Fibroblast of skin of left quadriceps (primary cell): ENCODE measurements at places on chromosomes 4 and X.

- DNase-seq = no peak
These were observed 192.8 kb downstream of the SMIM20 start for GRCh38 chr4:26106776-26107175.

- DNase-seq = peak; percentile 12
These were observed 236.1 kb upstream of the EDNRA start for GRCh38 chr4:147244786-147245185.

DNA sequence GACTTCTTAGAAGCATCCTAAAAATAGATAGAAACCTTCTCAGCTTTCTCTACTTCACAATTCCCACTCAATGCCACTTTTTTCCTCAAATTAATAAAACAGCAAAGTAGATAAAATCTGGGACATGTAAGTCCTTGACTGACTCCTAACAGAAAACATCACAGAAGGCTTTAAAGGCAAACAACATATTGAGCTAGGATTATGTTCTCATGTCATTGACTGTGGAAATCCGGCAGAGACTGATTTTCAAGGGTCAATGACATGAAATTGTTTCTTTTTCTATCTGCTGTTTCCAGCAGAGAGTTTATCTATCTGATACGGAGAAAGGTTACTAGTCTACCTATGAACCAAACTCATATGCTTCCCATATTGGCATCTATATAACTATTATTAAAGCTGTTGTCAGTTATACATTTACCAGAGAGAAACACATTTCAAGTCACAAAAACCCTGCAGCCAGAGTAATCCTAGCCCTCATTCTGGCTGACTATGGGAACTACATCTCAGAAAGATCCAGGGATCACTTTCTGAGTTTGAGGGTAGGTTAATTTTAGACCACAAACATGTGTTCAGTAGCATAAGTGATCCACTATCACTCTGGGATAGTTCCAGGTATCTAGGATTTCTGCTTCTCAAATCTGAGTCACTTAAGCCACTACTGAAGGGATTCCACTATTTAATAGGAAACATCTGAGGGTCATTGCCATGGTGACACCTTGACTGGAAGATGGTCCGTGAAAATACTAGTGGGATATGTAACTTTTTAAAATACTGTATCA is 147.6 kb downstream of the PPP3CA start:
- peak; percentile 34 for DNase-seq

GRCh38 chr4:153018031-153018430 is 81.9 kb downstream of the FHDC1 start:
- no peak for DNase-seq

- DNase-seq = no peak
These were observed 888.2 kb downstream of the RAB28 start for GRCh38 chr4:12595986-12596385.

DNA sequence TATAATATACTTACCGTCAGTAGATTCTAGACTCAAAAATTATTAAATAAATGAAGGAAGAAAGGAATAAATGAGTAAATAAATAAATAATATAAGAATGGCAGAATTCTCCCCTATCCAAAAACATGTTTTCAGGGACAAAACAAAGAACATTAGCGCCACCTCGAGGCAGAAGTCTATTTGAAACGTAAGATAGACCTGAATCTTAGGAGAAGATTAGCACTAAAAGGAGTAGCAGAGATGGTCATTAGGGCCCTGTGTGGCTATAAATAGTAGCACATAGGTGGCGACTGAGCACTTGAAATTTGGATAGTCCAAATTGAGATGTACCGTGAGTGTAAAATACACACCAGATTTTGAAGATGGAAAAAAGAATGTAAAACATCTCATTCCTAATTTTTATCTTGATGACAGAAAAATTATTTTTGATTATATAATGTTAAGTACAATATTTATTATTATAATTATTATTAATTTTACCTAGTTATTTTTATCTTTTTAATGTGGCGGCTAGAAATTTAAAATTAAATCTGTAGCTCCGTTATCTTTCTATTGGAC is 24.3 kb upstream of the SRD5A3 start:
- peak; percentile 48 for DNase-seq

DNA sequence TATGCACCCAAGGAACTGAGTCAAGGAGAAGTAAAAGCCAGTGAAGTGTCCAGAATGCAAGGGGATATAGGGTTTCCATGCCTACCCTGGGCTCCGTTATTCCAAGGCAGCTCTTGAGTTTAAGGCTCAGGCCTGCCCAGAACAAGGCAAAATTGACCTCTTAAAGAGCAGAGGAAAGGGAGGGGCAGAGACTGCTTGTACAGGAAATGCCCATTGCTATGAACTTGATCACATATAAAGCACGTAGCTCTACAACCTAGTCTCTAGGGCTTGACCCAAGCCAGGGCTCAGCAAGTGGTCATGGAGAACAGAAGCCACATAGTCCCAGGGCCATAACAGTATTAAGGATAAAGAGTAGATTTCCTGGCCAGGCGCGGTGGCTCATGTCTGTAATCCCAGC is 58.2 kb upstream of the MSN start:
- no peak for DNase-seq

DNA sequence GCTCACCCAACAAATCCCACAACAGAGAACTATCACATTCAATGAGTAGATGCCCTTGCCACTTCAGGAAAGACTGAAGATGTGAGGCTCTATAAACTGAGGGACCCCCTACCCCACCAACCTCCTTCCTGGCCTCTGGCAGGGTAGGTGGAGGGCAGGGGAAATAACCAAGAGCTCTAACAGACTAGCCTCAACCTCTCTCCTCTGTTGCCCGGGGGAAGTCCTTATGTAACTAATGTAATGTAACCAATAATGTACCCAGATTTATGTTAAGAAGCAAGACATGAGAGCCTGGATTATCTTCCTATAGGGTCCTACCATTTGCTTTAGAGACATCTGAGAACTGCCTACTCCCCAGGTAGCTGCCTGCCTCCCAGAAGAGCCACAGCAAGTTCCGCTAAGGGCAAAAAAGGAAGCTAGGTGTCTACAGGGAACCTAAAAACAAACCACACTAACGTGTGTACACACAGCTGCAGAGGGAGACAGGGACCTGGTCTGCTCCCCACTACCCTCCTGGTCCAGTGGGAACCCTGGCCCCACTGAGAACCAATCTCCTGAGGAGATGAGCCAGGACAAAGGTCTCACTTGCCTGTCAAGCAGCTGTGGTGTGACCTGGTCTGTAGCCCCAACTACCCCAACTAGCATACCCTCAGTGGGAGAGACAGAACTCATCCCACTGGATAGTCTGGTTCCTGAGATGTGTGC is 17.7 kb downstream of the OTUD5 start:
- no peak for DNase-seq

DNA sequence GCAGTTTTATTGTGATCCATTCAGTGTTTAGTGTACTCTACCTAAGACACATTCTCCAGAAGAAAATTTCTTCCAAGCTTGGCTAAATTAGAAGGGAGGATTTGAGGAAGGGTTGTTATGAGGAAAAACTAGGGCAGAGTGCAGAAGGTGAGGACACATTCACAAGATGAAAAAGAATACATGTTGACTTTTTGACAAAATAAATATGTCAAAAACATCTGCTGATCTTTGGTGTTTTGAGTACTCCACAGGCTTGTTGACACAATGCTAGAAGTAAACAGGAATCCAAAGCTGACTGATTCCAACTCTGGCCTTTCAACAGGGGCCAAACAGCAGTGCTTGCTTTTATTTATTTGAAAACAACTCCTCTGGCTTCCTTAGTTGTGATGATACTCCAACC is 125.8 kb upstream of the SLC7A11 start:
- no peak for DNase-seq

DNA sequence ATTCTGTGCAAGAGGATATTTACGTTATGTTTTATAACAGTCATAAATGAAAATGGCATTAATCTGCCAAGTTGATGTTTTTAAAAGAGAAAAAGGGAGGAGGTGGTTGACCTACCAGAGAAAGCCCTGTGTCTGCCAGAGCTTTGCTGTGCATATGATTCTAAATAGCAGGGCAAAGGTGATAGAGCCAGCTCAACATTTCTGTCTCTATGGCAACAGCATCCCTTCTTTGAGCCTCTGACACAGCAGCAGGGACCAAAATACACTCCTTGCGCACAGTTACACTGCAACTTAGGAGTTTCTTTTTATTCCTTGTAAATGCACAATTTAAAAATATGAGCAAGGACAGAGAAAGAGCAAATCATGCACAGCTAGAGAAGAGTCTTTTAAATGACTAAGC is 133.3 kb upstream of the RAI2 start:
- DNase-seq = no peak

DNA sequence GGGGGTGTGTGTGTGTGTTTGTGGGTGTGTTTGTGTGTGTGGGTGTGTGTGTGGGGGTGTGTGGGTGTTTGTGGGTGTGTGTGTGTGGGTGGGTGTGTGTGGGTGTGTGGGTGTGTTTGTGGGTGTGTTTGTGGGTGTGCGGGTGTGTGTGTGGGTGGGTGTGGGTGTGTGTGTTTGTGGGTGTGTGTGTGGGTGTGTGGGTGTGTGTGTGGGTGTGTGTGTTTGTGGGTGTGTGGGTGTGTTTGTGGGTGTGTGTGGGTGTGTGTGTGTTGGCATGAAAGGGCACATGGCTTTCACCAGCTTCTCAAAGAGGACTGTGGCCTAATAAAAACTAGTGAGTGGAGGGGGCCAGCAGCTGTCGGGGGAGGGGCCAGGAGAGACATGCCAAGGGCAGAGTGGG is 25.3 kb upstream of the ZNF185 start:
- no peak for DNase-seq

GRCh38 chrX:151970661-151971060 is 3.8 kb downstream of the GABRE start:
- peak; percentile 74 for DNase-seq

DNA sequence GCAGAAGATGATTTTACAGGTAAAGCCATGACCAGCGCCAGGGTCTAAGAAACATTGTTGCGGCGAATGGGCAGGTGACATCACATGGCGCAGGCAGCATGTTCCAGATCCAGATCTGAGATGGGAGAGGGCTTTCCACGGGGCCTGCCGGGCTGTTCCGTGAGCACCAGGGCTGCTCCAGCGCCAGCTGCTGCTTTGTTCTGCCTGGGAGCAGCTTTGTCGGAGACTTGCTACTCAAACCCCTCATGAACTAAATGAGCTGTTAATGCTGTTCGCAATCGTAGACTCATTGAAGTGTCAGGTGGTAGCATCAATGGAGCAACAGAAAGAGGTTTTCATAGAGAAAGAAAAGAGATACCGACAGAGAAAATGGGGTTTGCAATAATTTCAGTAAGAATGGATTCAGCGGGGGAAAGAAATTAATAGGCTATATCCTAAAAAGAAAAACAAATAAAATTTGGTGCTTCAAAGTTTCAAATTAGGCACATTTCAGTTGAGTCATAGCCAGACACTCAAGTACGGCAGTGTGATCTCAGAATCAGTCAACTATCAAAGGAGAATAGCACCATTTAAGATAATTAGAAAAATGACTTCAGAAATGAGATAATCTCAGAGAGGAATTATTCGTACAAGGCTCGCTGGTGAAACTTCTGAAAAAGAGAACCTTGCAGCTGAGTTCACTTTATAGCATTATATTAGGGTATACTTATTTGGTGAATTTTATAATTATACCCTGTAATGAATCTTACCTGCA is 23.9 kb downstream of the SORBS2 start:
- DNase-seq = no peak

DNA sequence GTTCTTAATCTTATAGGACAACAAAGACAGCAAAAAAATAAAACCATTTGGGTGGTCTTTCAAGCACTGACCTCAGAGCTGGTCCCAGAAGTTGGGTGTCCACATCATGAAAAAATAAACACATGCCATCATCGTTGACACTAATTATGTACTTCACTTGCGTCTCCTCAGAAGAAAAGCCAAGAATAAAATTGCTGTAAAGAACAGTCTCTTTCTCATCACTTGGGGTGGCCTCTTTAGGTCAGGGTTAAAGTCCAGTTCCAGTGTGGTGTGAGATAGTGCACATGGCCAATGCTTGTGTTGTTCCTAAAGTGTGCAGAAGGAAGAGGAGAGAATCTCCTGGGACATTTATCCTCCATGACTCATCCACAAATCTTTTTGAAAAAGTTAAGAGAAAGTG is 49.5 kb upstream of the IBSP start:
- no peak for DNase-seq

- DNase-seq = no peak
These were observed 95.6 kb downstream of the STOX2 start for GRCh38 chr4:184000457-184001396.

DNA sequence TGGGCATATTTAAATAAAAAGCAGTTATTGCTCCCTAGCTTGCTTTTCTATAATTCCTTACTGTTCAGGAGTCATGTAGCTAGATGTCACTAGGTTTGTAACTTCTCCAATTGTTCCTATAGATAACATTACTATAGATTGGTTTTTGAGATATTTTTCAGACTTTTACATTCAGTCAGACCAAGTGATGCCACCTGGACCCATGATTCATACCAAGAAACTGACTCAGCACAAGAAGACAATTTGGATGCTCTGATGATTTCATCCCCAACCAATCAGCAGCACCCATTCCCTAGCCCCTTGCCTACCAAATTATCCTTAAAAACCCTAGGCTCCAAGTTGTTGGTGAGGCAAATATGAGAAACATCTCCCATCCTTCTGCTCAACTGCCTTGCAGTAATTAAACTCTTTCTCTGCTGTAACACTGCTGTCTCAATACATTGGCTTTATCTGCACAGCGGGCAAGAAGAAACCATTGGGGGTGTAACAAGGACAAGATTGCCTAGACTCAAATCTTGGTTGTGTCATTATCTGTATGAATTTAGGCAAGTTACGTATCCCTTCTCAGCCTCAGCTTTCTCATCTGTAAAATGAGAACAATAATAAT is 11.8 kb upstream of the NEIL3 start:
- DNase-seq = no peak

DNA sequence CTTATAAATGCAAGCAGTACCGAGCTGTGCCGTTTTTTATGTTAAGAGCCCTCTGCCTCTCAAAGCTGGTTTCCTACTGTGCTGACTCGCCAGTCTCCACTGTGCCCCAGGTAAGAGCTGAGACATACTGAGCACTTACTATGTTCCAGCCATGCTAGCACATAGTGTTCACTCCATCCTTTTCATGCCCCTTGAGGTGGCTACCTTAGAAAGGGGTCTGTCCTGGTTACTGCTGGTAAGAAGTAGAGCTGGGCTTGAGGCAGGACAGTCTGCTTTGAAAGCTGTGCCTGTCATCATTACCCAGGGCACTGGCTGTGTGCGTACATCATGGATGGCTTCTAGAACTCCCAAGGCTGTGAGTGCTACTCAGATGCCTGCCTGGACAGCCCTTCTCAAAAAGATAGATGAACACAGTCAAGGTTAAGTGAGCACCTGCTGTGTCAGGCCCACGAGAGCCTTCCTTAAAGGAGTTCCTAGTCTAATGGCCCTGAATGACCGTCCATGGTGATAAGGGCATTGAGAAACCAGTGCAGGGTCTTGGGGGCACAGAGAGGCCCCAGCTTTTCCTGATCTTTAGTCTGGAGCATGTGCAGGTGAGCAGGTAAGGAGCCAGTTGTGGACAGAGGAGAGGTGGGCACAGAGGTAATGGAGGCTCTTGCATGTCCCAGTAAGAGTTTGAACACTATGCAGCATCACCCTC is 1.6 kb downstream of the STK32B start:
- no peak for DNase-seq

- no peak for DNase-seq
These were observed 330.9 kb upstream of the PPP1R2C start for GRCh38 chrX:43108828-43109227.

GRCh38 chrX:96715481-96715880 is 30.8 kb downstream of the DIAPH2 start:
- no peak for DNase-seq

GRCh38 chr4:126172126-126172525 is 857.4 kb downstream of the FAT4 start:
- no peak for DNase-seq
